Motor neuron (in vitro differentiated cells): ENCODE measurements at places on chromosomes 13 and 19. TPM values are rescaled to one million over a fixed set of nuclear protein-coding genes. Genes with fewer than 3 reads are reported as not detected.

IFNL2 gene
- not detected in 2 replicates for total RNA-seq

SHANK1 gene
- 3.1 and 7.4 TPM in 2 replicates for total RNA-seq

NECTIN2 gene
- total RNA-seq = 43.1 and 45.7 TPM in 2 replicates

ERICH6B gene
- total RNA-seq = 0.92 and 1.2 TPM in 2 replicates

SPRY2 gene
- 6.0 and 6.4 TPM in 2 replicates for total RNA-seq

ZNF99 gene
- total RNA-seq = under 0.01 and 0.04 TPM in 2 replicates

PRTN3 gene
- total RNA-seq = not detected in 2 replicates

RFPL4AL1 gene
- 0.66 TPM in 1 of 2 replicates, not detected in the other for total RNA-seq

TJP3 gene
- 0.96 and 2.1 TPM in 2 replicates for total RNA-seq

KCNC3 gene
- total RNA-seq = 0.13 and 2.5 TPM in 2 replicates

ACER1 gene
- total RNA-seq = not detected in 2 replicates

ZNF607 gene
- 6.7 and 8.6 TPM in 2 replicates for total RNA-seq

PCP2 gene
- not detected in 2 replicates for total RNA-seq

LRFN3 gene
- total RNA-seq = 8.4 and 9.4 TPM in 2 replicates

ADAT3 gene
- 1.1 and 1.8 TPM in 2 replicates for total RNA-seq

RELB gene
- total RNA-seq = 3.8 TPM in 2 replicates

ZSCAN4 gene
- 0.14 TPM in 1 of 2 replicates, not detected in the other for total RNA-seq

KLF12 gene
- total RNA-seq = 16.2 and 17.0 TPM in 2 replicates

ZNF432 gene
- 9.3 and 10.1 TPM in 2 replicates for total RNA-seq
